ENCODE measurements at places on chromosomes 11 and 22.

GRCh38 chr11:132402071-132402684 is 1031.8 kb downstream of the NTM start:
- no peak for DNase-seq

DNA sequence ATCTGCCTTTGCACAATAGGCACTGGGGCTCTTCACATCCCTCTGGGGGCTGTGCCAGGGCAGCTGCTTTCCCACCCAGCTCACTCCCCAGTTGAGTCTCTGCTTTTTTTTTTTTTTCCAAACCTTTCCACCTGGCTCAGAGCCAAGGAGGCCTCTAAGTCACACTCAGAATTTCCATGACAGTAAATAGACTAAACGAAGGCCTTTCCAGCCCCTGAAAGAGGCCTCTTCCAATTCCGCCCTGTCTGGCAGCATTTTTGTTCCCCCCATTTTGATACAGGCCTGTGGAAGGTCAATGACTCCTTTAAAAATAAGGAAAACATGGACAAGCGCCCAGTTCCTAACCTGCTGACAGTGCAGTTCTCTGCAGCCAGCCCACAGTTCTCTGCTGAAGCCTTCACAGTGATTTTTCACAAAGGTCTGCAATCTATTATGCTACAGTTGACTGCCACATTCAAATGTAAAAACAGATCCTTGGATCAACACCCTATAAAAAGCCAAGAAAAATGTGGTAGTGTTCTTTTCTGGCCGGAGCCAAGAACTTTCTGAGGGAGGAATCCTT is 107.5 kb upstream of the SESN3 start:
- no peak for DNase-seq

GRCh38 chr11:107017433-107018218 is 650 bp downstream of the GUCY1A2 start:
- no peak for DNase-seq

DNA sequence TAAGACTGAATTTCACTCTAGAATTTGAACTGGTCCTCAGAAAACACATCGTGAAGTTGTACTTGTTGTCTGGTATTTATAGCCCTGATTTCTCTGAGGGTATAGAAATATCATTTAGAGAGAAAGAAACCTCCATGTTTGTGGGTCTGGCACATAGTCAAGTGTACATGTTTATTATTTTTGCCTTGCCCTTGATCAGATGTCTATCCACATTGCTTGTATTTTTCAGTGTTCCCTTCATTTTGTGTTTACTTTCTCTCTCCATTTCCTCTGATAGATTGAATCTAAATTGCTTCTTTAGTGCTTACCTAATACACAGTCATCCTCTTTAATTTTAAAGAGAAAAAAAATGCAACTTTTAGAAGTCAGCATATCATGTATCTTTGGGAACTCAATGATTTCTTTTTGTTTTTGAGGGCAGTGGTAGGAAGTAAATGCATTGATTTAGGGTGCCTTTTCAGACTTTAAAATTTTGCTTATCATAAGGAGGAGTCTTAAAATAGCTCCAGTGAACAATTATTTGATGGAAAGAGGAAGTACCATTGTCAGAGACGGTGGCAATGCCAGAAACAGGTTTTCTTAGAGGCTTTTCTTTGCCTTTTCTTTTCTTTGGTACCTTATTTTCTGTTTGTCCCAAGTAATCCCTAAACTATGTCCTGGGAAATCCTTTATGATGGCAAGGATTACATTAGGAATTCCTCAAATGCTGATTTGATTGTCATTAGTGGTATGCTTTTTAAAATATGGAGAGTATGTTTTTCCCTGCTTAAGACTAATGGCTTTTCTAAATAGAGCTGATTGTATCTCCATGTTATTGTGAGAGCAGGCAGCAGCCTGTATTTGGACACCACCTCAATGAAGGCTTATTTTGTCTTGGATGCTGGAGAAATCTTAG is 29.8 kb upstream of the TECTA start:
- no peak for DNase-seq

DNA sequence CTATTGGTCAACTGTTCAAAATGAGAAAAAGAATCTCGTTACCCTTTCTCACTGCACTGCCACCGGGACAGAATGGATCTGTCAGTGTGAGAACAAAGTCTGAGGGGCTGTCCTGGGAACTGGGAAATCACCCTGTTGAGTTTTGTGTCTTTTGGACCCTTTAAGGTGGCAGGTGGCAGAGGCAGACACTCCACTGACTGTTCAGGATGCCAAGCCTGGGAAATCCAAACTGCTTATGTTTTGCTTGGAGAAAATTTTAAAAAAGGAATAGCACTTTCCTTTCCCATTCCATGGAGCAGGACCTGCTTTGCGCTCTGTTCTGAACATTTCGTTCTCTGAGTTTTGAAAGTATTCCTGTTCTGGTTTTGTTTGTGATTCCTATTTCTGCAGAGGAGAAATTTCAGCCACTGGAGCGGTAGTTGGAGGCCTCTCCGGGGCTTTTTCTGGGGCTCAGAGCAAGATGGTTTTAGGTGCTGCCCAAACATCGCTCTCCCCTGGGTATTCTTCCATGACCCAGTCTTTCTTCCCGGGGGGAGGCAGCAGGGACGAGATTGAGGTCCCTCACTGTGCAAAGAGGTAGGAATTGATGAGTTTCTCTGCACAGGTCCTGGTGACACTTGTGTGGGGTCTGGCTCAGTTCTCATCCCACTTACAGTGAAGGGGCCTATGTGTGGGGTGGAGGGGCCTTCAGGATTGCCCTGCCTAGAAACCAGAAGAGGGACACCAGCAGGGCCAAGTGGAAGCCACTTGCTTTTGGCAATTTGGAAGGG is 138.5 kb upstream of the SYT13 start:
- DNase-seq, result no peak

DNA sequence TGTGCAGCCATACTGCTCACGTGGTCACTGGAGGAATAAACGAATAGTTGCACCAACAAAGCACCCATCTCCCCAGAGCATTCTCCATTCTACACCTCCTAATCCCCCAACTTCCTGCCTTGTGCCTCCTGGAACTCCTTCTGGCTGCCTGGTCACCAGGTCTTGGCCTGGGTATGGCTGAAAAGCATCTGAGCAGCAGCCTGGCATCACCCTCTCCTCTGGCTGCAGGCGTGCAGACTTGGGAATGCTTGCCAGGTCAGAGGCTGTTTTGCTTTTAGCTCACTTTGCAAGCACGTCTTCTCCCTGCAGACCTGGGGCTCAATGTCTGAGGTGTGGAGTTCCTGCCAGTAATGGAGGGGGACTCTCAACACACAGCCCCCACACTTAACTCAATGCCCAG is 33.3 kb upstream of the KCNJ11 start:
- DNase-seq, result no peak

- DNase-seq, result no peak
Observed at GRCh38 chr11:129412494-129412893, 36.8 kb downstream of the BARX2 start.

- no peak for DNase-seq
Observed at GRCh38 chr22:45864959-45865476, 111.9 kb downstream of the WNT7B start.

DNA sequence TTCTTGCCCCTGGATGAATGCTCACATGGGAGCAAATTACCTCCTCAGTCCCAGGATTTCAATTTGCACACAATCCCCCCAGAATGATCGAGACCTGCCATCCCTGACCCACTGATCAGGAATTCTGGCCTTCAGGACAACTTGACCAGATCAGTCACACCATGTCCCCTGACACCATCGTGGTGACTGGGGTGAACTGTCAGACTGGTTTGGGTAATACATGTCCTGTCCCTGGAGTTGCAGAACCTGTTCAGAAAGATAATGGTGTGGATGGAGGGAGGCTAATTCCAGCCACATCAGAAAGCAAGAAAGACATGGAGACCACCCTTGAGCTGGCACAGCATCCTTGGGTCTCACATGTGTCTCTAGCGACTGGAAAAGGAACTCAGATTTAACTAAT is 57.9 kb upstream of the TOP3B start:
- no peak for DNase-seq

DNA sequence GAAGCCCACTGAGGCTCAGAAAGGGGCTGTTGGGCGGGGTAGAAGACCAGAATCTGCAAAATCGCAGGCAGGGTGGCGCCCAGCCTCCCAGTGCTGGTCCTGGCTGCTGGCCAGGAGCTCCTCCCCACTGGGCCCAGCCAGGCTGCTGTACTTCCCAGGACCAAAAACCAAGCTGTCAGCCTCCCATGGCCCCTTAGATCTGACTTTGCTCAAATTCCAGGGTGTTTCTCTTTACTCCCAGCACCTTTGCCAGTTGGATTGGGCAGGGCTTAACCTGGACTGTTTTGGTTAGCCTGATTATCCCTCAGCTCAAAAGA is 44.2 kb upstream of the WEE1 start:
- DNase-seq, result no peak

GRCh38 chr22:38657045-38657909 is 839 bp downstream of the CBY1 start:
- DNase-seq, result no peak
